ENCODE measurements at places on chromosomes 11 and 22.

DNA sequence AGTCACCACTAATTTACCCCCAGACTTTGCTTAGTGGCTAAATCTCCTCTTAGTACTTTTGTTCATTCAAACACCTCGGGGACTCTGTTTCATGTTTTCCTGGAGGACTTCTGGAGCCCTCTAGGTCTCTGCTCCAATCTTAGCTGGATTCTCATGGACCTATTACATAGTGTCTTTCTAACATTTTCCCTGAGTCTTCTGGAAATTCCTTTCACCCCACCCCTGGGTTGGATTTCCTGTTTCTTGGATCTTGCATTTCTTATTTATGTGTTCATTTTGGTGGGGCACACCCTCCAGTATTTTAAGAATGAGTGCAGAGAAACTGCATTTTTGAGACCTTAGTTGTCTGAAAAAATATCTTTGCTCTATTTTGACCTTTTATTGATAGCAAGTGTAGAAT lies 220.1 kb downstream of the BLID start:
- no peak for DNase-seq

GRCh38 chr22:17981497-17981896 lies 42.9 kb downstream of the MICAL3 start:
- DNase-seq = no peak

DNA sequence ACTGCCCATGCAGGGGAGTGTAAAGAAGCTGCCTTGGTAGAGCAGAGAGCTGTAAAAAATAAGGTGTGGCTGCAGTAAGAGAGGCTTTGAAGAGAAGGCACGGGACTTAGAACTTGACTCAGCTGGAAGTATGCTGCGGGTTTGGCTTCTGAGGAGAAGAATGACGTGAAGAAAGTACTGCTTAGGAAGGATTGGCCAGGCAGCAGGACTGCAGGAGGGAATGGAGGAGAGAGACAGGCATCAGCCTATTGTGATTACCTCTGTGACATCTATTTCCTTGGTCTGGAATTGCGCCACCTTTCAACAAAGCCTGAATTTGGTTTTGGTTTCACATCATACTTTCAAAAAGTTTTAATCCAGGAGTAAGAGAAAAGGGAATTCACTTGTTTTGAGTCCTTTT lies 22.5 kb downstream of the PRRG4 start:
- DNase-seq = no peak

DNA sequence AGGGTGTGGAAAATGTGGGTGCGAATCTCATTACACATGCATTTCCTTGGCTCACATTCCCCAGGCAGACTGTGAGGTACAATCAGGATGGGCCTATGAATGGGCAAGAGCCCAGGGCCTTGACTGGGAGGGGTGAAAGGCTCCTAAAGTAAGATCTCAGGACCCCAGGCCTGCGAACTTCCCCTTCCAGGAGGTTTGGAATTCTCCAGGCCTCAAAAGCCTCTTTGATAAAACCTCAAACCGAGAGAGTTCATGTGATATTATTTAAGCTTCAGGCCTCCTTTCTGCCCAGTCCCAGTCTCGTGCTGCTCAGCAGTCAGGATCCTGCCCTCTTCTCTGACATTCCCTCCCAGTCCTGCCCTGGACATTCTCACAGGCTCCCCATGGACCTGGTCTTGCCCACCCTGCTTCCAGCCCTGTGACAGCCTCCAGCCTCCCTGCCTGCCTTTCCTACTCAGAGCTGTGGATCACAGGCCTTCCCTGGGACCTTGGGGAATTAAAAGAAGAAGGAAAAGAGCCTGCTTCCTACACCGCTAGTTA lies 37.3 kb upstream of the TEAD1 start:
- DNase-seq = no peak

DNA sequence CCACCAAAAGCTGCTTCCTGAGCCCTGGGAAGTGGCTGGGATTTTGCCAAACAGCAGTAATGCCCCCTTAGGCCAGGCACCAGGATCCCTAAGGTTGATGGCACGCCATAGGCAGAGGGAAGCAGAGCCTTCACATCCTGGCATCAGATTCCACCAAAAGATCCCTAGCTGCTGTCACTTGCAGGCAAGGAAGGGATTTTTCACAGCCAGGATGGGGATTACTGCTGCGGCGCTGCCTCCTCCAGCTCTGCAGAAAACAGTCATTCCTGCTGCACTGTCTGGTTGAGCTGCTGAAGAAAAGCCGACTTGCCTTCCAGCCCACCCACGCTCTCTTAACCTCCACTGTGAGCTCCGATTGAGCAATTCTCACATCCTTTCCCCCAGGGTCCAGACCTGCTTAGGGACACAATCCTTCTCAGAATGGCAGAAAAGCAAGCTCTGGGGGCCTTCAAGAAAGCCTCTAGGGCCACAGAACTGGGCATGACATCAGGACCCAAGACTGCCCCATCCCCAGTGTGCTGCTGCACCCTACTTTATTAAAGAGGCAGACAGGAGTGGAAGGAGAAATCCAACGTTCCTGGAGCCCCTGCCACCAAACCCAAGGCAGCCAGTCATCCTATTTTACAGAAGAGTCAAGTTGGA lies 19.9 kb downstream of the SYN3 start:
- DNase-seq = no peak

GRCh38 chr11:113272281-113272680 lies 42.1 kb upstream of the TTC12 start:
- no peak for DNase-seq

DNA sequence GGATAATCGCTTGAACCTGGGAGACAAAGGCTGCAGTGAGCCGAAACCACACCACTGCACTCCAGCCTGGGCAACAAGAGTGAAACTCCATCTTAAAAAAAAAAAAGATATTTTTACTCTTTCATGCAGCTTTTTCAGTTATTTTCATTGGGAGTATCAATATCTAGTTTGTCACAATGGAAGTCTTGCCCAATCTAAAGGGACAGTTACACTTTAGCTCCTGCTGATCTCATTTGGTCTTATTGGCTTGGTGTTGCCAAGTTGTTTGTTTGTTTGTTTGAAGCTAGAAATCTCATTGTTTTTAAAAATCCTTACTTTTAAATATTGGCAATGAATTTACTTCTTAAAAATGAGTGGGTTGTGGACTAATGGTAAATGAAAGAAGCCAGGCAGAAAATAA lies 24.7 kb downstream of the CEP295 start:
- no peak for DNase-seq

DNA sequence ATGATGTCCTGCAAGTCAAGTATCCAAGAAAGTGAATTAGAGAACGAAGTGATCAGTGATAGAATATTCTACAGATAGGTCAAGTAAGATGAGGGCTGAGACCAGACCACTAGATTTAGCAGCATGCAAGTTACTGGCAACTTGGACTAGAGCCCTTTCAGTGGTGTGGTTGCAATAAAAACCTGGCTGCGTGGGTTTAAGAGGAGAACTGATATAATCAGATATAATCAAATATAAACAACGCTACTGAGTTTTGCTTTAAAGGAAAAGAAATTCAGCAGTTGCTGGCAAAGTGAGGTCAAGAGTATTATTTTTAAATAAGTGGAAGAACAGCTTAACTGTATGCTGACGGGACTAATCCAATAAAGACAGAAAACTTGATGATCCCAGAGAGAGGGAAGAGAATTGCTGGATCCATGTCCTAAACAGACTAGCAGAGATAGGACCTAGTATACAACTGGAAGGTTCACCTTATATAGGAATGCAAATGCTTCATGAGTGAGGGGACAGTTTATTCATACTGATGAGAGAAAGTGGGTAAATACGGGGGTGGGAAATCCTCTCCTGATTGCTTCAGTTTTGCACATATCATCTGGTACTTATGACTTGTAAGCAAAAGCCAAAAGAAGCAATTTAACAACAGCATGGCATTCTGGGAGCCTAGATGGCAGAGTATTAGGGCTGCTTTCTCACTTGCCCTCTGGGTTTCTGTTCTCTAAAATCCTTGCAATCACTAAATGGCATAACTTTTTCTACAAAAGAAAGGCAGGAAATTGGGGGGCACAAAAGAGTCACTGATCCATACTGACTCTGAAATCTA lies 146.2 kb downstream of the RBFOX2 start:
- DNase-seq = no peak

- DNase-seq = no peak
Measured at GRCh38 chr22:23689414-23689813, 1.4 kb upstream of the RGL4 start.

GRCh38 chr11:47269829-47270305 lies at the start of gene MADD:
MADD (plus strand) TSS chr11:47270133.
- DNase-seq = peak; percentile 86

- DNase-seq = no peak
Measured at GRCh38 chr22:32606181-32606580, 131.6 kb downstream of the FBXO7 start.

GRCh38 chr11:1389932-1390568 lies at the start of gene BRSK2:
BRSK2 (plus strand) TSS chr11:1389934; CDS start chr11:1390285, 351 bp downstream.
- no peak for DNase-seq

DNA sequence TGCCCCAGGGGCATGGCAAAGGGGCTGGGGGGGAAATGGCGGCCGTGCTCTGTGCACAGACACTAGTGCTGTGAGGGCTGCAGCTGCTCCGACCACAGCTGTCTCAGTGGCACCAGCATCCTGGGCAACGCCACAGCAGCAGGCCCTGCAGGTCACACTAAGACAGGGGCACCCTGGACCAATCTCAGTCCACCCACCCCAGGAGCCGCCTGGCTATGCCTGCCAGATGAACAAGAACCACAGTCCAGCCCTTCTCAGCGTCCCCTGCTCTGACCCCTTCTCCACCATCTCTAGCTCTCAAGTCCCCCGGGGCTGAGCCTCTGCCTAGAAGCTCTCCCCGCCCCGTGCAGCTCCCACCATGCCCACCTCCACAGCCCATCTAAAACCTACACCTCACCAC lies 16.5 kb downstream of the TUBGCP6 start:
- DNase-seq = no peak

- DNase-seq = no peak
Measured at GRCh38 chr22:44850946-44851345, 98.6 kb downstream of the ARHGAP8 start.

GRCh38 chr11:75453916-75454655 lies 21.1 kb upstream of the KLHL35 start:
- DNase-seq = no peak

- DNase-seq = peak; percentile 20
Measured at GRCh38 chr11:44286268-44286880, 23.6 kb downstream of the ALX4 start.

- no peak for DNase-seq
Measured at GRCh38 chr11:64148917-64149617, 16.8 kb downstream of the MACROD1 start.

- DNase-seq = no peak
Measured at GRCh38 chr11:104534278-104534677, 364.0 kb downstream of the CASP12 start.

DNA sequence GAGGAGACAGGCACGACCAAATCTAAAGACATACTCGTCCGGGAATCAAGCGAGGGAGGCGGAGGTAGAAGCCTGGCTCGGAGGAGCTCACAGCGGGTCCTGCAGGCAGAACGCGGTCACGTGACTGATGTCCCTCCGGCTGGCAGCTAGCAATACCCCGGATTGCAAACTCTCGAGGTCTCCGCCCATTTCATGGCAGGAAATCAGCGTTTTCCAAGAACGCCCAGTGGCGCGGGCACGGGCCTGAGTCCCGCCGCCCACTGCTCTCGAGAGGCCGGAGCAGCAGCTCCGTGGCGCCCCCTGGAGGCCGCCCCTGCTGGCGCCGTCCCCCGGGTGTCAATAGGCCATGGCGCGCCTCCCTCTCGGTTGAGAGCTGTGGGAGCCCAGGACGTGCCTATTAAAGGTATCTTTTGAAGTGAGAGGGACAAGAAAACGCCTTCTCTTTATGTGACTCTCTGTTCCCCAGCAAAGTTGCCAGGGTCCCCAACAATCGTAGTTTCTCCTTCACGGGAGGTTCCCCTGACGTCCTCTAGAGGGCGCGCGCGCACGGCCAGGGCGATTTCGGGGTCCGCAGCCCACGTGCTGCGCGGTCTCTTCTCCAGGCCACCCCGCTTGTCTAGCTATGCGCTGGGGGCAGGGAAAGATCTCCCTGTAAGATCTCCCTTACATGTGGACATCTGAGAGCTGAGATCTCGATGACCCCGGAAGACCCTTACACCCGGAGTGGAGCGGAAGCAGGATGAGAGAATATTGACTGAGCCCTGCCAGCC lies 37.3 kb upstream of the RBFOX2 start:
- peak; percentile 40 for DNase-seq

GRCh38 chr11:101745756-101746155 lies 161.9 kb upstream of the TRPC6 start:
- DNase-seq = no peak

DNA sequence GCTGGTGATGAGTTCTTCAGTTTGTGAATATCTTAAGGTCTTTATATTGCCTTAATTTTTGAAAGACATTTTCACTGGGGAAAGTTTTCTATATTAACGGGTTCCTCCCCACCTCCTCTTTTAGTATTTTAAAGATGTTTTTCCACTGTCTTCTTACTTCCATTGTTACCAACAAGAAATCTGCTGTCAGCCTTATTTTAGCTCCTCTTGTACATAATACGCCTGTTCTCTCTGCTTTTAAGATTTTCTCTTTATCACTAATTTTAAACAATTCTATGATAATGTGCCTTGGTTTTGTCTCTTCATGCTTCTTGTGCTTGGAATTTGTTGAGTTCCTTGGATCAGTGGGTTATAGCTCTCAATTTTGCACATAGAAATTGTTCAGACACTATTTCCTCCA lies 280.4 kb downstream of the DCDC1 start:
- no peak for DNase-seq

GRCh38 chr11:108672786-108673185 lies 7.9 kb downstream of the DDX10 start:
- DNase-seq = no peak

DNA sequence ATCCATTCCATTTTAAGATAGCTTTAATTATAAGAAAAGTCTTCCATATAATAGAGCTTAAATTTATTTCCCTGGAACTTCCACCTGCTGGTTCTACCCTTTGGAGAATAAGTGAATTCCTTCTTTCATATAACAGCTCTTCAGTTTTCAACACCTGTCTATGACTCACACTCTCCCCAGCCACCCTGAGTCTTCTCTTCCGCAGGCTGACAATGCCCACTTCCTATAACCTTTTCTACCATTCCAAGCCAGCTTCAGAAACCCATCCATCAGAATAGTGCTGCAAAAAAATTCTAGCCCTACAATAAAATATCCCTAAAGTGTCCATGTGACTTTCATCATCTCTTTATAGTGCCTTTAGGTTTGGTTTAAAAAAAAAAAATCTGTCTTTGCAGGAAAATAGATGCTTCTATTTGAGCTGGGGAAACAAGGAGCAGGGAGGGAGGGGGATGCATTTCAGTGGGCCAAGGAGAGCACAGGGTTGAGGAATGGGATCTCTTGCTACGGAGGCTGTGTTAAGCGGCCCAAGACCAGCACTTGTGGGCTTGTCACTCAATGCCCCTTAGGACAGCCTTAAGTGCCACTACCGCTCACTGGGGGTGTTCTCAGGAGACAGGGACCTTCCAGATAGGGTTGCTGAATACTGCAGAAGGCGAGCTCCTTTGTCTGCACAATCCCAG lies 178.6 kb downstream of the DSCAML1 start:
- no peak for DNase-seq

DNA sequence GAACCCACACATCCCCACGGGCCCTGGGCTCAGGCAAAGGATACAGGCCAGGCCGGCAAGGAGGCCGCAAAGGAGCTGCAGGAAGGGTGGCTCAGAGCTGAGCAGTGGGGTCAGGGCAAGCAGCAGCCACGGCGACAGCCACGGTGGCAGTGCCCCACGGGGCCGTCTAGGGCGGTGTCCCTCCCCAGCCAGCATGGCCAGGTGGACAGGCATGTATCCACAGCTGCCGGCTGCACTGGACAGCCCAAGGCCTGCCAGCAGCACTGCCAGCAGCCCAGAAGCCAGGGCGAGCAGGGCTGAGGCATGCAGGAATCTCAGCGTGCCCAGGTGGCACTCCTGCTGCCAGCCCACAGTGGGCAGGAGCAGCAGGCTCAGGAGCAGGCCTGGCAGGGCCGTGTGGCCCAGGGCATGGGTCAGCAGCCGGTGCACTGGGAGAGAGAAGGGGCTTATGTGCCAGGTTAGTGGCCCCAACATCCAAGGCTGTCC lies 3.9 kb downstream of the RHBDD3 start:
- no peak for DNase-seq

All from stimulated activated CD8-positive, alpha-beta memory T cell treated with anti-CD3 and anti-CD28 coated beads, Interleukin-4, amount 100 ng/mL, for 4 hours (primary cell).